Anterior cingulate cortex (tissue), 58 donors: ENCODE measurements at places on chromosomes 5 and 9.

DNA sequence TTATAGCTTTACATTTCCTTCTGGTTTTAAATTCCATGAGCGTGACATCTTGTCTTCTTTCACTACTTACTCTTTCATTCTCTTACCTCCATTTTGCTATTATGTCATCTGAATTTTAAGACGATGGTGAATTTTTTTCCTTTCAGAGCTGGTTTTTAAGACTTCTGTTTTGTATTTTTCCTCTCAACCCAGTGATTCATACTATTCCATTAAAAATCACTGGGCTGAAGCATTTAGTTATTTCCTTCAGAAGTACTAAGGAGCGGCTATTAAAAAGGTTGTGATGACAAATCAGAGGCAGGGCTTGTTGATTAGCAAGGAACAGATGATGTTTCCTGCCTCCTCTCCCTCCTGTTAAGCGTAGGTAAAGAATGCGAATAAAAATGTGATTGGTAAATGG lies 16.5 kb downstream of the AGXT2 start:
- DNase-seq, result no peak

DNA sequence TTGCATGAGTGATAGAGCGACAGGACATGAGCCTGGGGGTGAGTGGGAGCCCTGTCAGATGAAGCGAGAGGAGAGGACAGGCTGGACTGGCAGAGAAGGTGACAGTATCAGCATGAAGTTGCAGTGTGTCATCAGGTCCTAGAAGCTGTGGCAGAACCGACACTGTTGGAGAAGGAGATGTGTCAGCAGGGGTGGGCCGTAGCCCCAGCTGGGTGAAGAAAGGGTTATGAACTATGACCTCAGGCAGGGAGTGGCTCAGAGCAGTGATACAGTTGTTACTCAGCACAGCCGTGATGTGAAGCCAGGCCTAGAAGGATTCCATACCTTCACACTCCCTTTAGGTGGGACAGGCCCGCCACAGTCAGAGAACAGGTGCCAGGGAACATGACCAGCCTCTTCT lies 7.6 kb downstream of the PCYOX1L start:
- no peak for DNase-seq

GRCh38 chr5:98940581-98940980 lies 11.8 kb upstream of the CHD1 start:
- no peak for DNase-seq

DNA sequence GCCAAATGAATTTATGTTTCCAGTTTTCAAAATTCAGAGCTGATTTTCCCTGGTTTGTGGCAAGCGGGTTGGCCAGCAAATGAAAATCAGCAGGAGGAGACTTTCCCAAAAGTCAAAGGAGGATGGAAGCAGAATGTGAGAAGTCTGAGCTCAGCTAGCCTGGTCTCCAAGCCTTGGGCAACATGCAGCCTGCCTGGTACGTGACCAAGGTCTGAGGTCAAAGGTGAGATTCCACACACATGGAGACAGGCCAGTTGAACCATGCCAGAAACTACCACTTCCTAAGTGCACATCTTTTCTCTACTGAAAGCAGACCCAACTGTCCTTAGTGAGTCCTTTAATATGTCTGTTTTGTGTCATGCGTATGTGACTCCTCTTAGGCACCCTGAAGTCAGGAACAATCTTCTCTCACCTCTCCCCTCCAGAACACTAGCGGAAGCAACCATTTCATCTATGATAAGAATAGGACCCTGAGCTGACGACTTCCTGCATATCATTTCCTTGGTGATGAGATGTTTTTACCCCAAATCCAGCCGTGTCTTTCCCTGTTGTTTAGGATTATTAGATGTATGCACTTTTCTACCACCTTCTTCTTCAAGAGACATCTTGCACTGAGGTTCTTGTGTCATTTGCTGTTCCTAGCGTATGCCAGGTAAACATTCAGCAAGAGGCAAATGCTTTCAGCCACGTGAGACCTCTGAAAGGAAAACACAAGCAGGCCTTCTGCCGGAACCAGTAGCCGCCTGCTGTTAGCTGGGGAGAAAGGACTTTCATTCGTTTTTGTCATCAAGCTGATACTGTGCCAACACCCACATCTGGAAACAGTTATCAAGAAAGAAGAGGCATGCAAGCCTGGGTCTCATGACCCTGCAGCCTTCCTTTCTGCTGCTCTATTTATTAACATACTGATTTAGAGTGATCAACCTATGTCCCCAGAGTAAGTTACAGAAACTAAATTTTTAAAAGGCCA lies 9.7 kb upstream of the TGFBI start:
- DNase-seq, result no peak
